Smooth muscle cell of bladder (primary cell): ENCODE measurements at places on chromosomes 16 and 17. TPM values are rescaled to one million over a fixed set of nuclear protein-coding genes. Genes with fewer than 3 reads are reported as not detected.

EFNB3 gene
- 0.09 and 0.28 TPM in 2 replicates for total RNA-seq

MT1H gene
- not detected in 2 replicates for total RNA-seq

MAF gene
- 18.2 and 21.9 TPM in 2 replicates for total RNA-seq

TBX6 gene
- total RNA-seq: under 0.01 and 0.09 TPM in 2 replicates

CDH5 gene
- total RNA-seq: under 0.01 and 0.83 TPM in 2 replicates

PRR14 gene
- 3.4 and 3.8 TPM in 2 replicates for total RNA-seq

TEKT3 gene
- total RNA-seq: 0.14 and 0.37 TPM in 2 replicates
